WERI-Rb-1 (cell line): ENCODE measurements at places on chromosomes 12 and 14.

DNA sequence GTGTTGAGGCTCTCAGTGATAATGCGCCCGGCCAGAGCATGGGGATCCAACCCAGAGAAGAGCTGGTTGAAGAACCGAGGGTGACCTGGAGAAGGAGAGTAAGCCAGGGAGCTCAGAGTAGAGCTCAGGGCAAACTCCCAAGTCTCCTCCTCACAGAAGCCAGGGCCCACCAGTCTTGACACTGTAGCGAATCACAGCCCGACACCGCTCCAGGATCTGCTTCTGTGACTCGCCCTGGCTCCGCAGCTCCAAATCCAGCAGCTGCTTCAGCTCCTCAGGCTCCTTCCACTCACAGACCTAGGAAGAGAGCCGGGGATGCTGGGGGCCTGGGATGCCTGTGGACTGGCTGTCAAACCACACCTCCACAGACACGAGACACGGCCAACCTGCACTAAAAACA, 8.2 kb upstream of the ZNF740 start:
- no peak for DNase-seq

DNA sequence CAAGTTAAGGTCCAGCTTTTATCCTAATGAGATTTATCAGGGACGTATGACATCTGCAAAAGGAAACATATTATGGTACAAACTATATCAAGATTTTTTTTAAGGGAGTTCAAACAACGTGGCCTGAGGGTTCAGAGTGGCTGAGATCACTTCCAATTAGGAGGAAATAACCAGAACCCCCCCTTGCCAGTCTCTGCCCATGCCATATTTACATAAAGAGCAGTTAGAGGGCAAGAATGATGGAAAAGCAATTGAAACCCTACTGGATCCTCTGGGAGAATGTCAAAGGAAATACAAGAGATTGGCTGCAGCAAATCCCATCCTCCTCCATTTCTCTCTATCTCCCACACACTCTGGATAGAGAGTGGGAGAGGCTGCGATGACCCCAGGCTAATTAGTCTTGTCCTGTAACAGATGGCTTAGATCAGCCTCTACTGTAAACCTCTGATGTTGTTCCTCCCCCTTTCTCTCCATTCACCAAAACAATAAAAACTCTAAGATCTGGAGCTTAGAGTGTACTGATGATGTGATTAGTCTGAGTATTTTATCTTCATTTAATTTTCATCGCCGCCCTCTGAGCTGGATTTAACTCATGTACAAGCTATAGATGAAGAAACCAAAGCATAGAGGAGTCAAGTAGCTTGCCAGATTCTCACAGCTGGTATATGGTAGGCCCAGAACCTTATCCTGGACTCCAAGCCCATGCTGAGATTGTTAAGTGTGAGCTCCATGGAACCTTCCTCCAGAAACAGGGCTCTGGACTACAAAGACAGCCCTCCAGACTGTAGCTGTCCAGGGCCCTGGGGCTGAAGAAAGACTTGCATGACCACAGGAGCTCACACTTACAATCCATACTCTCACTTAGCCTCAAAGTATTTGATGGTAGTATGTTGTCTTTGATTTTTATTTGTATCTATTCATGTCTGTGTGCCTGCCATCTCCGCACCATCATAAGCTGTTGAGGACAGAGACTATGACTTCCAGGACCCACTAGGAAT, 54.1 kb upstream of the GNG2 start:
- peak; percentile 68 for DNase-seq

DNA sequence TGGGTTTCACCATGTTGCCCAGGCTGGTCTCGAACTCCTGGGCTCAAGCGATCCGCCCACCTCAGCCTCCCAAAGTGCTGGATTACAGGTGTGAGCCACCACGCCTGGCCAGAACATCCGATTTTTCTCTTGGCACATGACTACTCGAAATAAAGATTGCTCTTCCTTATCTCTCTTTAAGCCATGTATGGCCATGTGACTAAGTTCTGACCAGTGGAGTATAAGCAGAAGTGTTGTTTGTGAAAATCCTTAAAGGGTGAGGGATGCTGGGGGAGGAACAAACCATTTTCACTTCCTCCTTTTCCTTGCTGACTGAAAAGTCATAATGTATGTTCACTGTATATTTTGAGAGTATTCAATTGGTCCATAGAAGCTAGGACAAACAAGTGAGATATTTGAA, 50.7 kb upstream of the ATF7IP start:
- no peak for DNase-seq

GRCh38 chr12:104303538-104304151, at the start of gene EID3:
TSS of gene EID3 (plus strand) at chr12:104303739. CDS start at chr12:104303935, 196 bp downstream.
- DNase-seq = no peak

GRCh38 chr12:92786045-92786444, 83.3 kb downstream of the PLEKHG7 start:
- no peak for DNase-seq

GRCh38 chr12:131615326-131616042, 95.4 kb upstream of the SFSWAP start:
- no peak for DNase-seq

DNA sequence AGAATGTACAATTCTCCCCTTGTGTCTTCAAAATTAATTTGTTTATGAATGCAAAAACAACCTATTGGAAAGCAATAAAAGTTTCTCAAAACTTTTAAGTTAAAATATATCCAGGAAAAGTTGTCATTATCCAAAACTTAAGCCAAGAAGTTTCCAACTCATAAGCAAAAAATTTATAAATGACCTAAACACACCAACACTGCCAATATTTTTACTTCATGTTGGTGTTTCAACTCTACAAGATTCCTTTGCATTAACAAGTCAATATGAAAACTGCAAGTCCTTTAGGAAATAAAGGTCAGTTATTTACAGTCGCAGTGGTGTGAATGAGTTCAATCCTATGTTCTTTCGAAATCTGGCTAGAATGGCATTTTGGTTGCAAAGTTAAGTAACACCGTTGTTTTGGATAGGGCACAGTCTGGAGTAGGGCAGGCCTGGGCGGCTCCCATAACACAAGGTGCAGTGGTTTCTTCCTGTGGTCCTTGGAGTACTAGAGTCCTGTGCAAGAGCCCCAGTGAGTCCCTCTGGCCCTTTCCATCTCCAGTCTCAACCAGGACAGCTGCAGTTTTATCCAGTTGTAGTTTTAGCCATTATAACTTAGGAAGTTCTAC, 151.4 kb downstream of the MED13L start:
- no peak for DNase-seq

- DNase-seq = no peak
These were observed 42.7 kb upstream of the NID2 start for GRCh38 chr14:52111583-52111982.

DNA sequence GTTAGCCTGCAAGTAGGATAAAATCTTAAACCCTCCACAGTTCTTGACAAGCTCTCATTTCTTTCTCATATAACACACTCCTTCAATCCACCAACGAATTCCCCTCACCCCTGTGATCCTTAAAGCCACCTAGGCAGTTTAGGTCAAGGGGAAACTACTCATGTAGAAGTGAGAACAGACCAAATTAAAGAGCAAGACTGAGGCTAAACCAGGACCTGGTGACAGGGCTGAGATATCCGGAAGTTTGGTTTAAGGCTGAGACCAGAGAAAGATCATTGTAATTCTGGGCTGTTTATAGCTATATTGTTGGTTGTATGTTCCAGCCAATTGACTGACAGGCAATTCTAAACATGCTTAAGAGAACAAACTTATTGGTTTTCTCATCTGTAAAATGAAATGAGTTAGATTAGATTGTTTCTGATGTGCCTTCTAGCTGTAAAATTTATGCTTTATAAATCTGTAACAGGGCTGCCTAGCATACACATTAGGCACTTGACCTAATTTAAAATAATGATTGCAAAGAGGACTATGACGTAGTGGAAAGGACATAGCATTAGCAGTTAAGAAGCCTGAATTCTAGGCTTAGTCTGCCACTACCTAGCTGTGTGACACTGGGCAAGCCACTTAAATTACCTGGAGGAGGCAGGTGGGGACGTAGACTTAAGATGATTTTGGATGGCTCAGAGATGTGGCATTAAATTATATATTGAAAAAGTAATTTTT, 53.9 kb upstream of the PTGR2 start:
- DNase-seq = no peak

DNA sequence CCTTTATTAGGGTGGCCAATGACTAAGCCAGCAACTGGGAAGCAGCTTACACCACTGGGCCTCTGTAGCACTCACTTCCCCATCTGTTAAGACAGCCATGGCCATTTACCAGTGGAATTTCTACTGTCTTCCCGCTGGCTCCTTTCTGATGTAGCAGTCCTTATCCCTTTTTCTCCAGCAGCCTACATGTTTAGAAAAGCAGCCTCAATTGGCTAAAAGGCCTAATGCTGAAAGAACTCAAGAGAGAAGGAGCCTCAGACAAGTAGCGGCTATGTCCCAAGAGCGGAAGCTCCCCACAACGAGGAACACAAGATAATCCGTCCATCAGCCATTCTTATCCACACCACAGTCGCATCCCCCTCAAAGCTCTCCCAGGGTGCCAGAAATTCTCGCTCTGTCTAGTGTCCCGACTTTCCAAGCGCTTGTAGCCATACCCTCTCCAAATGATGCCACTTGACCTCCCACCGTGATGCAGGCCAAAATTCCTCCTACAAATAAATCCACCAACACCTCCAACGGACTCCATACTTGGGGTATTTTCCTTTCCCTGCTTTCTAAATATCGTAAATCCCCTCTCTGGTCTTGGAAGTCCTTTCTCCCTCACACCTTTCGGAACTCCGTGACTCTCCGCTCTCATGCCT, 624 bp downstream of the M6PR start:
- DNase-seq = peak; percentile 21

- DNase-seq = no peak
These were observed 245.8 kb downstream of the AACS start for GRCh38 chr12:125311050-125311449.

GRCh38 chr14:21748869-21749303, 75.3 kb upstream of the OR4E1 start:
- DNase-seq = peak; percentile 15

- no peak for DNase-seq
These were observed 5.6 kb downstream of the CD9 start for GRCh38 chr12:6205761-6206160.

DNA sequence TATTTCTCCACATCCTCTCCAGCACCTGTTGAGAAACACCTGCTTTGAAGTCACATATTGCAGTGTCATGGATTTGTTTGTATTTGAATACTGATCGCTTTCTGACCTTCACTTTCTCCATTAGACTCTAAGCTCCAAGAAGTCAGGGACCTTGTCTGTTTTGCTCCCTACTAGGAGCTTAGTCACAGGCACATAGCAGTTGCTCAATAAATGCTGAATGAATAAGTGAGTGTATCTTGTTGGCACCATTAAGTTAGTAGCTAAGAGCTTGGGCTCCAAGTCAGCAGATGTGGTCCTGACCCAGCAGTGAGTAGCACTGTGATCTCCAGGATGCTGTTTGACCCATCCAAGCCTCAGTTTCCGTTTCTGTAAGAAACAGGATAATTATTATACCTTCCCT, 10.1 kb downstream of the MVK start:
- no peak for DNase-seq

DNA sequence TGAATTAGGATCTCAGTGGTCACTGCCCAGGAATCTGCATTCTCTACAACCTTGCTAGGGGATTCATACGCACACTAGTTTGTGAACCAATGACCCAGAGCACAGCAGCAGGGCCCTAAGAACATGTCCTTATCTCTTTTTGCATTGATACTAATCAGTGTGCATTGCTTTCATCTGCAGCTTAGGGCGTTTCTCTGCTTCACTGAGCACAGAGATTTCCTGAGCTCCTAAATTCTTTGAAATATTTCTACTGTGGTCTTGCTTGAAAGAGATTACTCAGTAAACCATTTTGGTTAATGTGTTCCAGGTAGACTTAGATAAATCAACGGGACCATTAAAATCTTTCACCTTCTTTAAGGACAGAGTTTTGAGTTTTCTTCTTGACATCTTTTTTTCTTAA, 351.3 kb upstream of the KITLG start:
- DNase-seq = peak; percentile 55

- peak; percentile 25 for DNase-seq
These were observed 130.4 kb downstream of the DICER1 start for GRCh38 chr14:95026851-95027463.

GRCh38 chr12:52209321-52209720, 17.5 kb upstream of the KRT80 start:
- DNase-seq = no peak

- no peak for DNase-seq
These were observed 1.2 kb downstream of the CDK2AP1 start for GRCh38 chr12:123270214-123271000.

DNA sequence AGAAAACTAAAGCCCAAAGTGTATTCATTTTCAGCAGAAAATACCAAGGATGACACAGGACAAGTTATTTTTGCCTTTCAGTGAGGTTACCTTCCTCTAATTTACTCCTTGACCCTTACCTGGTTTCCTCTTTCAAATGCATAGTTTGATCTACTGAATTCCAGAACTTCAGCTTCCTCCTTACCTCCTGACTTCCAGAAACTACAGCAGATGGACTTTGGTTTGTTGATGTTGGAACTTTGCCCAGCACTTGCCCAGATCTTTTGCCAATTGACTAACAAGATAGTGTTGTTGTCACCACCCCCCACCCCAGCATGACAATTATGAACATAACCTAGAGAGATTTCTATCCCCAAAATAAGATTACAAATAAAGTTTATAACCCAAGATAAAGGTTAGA, 63.2 kb downstream of the NAV3 start:
- DNase-seq = no peak

- DNase-seq = peak; percentile 9
These were observed 47.7 kb downstream of the CYP46A1 start for GRCh38 chr14:99731547-99732435.

DNA sequence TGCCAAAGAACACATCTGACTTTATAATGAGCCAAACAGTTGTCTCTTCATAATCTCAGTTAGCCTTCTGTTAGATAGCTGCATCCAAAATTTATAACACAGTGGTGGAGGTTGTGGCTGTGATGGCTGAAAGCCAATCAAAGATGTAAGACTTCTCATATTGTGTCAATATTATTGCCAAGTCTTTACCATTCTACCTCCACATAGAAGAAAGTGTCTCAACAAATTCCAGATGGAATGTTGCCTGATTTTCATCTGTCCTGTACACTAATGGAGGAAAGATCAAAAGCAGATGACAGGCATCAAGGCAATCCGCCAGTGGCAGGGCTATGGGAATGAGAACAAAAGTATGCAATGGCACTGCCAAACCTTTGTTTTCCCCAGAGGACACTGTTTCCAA, 813.1 kb upstream of the NOVA1 start:
- DNase-seq = no peak

DNA sequence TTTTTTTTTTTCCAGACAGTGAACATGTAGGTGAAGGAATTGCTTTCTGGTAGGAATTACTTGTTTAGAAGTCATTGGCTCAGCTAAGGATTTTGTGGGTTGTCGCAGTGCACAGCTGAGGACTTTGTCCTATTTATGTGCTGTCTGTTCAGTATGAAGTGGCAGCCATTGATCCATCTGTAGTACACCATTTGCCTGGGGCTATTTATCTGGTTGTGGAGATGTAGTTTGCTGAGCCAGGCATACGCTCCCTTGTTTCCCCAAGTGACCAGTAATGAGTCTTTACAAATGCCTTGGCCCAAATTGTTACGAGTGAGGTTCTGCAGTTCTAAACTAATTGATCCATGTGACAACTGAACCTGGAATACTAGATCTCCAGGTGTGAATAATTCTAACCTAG, 140.1 kb downstream of the NRXN3 start:
- DNase-seq = no peak

- DNase-seq = no peak
These were observed 79.3 kb upstream of the SCN8A start for GRCh38 chr12:51511546-51512260.

- DNase-seq = peak; percentile 82
These were observed at the start of gene CFAP73 for GRCh38 chr12:113149361-113150150. TSS of gene CFAP73 (plus strand) at chr12:113149724. CDS start at chr12:113149858, 134 bp downstream.

GRCh38 chr12:79920421-79921238, 14.3 kb downstream of the PPP1R12A start:
- DNase-seq = no peak
